ENCODE measurements at places on chromosomes 5 and 9.

DNA sequence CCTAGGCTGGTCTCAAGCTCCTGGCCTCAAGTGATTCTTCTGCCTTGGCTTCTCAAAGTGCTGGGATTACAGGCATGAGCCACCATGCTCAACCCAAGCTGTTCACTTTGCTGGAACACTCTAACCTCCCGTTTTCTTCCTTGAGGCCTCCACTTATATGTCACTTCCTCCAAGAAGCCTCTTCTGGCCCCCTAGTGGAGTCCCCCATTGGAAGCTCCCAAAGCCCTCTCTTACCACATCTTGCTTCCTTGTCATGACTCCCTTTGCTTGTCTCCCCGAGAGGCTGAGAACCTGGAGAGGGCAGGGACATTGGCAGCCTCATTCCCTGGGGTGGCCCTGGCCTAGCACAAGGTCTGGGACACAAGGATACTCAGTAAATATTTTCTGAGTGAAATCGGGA lies 80.8 kb downstream of the PDE6A start:
- no peak for DNase-seq

DNA sequence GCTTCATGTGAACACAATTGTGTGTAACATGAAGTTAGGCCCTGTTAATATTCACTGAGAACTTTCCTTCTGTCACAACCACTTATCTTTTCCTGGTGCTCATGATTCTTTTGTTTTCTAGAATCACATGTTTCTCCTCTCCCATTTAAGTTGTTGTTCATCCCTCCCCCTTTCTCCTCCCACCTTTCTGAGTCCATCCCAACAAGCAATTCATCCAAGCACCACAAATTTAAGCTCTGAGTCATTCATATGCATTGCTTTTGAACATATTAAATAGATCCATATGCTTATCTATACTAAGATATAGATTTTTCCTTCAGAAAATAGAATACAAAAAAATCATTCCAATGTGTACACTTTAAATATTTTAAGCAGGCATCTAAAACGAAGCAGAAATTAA lies 75.2 kb upstream of the NFIB start:
- no peak for DNase-seq

DNA sequence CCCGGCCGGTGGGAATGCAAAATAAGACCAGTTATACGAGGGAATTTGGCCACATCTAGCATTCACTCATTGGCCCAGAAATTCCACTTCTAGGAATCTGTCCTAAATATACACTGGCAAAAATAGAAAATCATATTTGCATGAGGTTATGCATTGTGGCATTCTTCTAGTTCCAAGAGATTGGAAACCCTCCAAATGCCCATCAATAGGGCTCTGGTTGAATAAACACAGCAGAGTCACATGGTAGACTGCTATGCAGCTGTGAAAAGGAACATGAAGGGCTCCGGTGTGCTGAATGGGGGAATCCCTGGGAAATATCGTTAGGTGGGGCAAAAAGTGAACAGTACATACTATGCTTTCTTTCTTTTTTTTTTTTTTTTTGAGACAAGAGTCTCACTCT lies 36.8 kb downstream of the PTGES start:
- no peak for DNase-seq

- DNase-seq: peak; percentile 91
These were observed 283.3 kb upstream of the TUT7 start for GRCh38 chr9:86637515-86637914.

- no peak for DNase-seq
These were observed 468.5 kb downstream of the NFIB start for GRCh38 chr9:13845460-13845859.

GRCh38 chr5:38796742-38797108 lies 49.1 kb upstream of the OSMR start:
- DNase-seq: no peak

DNA sequence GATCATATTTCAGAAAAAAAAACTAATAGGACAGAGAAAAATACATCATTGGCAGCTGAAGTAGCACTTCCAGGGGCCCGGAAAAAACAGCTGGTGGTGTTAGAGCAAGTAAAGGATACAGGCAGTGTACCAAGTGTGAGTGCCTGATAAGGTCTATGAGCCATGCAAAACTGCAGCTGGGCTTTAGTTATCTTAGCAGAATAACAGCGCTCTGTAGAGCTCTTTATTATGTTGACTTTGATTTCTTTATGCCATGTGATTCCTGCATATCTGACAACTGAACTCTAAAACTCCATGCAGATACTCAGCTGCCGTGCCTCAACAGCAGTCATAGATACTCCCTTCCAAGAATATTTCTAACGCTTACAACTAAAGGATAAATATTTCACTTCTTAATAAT lies 119.5 kb downstream of the CAAP1 start:
- DNase-seq: no peak

- no peak for DNase-seq
These were observed 37.3 kb downstream of the STK10 start for GRCh38 chr5:172150514-172151425.

GRCh38 chr5:81334304-81335061 lies 33.1 kb downstream of the ZCCHC9 start:
- no peak for DNase-seq

DNA sequence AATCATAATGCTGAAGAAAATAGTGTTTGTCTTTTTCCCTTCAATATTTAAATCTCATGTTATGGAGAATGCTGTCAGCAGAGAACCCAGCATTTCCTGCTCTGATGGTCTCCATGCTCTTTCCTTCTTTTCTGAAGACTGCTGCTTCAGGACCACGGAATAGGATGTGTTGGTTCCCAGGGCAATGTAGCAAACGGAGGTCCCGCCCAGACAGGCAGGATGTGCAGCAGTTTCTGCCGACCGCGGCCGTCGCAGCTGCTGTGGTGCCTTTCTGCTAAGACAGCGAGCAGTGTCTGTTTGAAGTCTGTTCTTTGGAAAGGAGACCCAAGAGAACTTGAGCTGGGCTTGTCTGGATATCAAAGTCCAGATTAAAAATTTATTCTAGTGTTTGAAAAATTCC lies 654.3 kb downstream of the CCDC171 start:
- DNase-seq: peak; percentile 31

GRCh38 chr9:120856700-120857099 lies 14.0 kb upstream of the PSMD5 start:
- no peak for DNase-seq

DNA sequence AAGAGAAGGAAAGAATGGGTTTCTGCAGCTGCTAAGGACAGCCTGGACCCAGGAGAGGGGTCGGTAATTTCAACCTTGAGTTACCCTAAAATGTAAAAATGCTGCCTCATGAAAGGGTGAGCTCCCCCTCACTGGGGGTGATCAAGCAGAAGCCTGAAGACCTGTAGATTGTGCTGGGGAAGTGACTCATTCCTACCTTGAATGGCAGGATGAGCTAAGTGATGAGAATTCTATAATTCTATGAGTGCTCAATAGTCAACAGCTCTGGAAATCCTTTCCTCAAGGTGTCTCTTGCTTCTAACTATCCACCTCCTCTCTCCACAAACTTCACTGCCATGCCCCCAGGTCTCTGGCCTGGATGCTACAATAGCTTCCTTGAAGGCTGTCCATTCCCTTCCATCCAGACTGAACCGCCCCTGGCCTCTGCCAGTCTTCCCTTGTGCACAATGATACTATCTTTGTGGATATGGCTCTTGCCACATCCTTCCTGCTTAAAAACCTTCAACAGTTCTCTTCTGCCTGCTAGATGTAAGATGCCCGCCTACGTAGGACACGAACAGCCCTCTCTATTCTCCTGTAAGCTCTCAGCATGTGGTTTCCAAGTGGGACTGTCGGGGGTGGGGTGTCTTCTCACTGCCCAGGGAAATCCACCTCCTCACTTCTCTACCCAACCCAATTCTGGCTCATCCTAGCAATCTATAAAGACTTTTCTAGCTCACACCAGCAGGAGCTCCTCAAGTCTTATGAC lies 50.6 kb downstream of the PTPN3 start:
- no peak for DNase-seq

GRCh38 chr5:91214571-91214970 lies 168.5 kb downstream of the ARRDC3 start:
- DNase-seq: no peak

GRCh38 chr5:159050316-159051143 lies 49.2 kb downstream of the EBF1 start:
- peak; percentile 36 for DNase-seq

DNA sequence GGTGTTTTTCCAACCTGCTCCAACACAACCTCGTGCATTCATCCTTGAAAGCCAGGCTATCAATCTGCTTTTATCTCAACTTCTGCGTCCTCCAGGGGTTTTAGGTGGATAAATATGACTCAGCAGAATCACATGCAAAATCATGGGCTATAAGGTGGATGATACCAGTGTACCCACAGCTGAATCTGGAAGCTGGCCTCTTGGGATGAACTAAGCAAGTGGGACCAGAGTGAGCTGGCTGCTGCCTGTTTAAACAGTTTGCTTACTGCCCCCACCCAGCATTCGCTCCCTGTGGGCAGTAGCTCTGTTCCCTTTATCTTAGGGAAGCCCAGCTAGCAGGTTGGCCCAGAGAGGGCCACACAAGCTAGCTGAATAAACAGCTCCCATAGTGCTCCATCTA lies 194.0 kb downstream of the CRB2 start:
- DNase-seq: peak; percentile 61

GRCh38 chr5:154831451-154831850 lies 19.0 kb downstream of the FAXDC2 start:
- DNase-seq: no peak

GRCh38 chr9:75239176-75239575 lies 150.9 kb downstream of the OSTF1 start:
- no peak for DNase-seq

DNA sequence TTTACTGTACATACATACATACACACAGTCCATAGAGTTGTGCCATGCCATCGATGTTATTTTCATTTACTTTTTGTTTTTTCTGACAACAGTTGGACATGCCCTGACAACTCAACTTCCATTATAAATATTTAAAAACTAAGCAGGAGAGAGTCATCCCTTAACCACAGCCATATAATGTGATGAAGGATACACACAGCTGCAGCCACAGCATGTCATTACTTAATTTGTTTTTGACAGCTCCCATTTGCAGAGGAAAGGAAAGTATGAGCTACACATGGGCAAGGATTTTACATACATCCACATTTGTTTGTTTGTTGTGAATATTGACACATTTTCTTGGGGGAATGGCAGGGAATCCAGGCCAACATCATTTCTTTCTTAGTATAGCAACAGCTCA lies 91.5 kb upstream of the TUT7 start:
- DNase-seq: no peak

DNA sequence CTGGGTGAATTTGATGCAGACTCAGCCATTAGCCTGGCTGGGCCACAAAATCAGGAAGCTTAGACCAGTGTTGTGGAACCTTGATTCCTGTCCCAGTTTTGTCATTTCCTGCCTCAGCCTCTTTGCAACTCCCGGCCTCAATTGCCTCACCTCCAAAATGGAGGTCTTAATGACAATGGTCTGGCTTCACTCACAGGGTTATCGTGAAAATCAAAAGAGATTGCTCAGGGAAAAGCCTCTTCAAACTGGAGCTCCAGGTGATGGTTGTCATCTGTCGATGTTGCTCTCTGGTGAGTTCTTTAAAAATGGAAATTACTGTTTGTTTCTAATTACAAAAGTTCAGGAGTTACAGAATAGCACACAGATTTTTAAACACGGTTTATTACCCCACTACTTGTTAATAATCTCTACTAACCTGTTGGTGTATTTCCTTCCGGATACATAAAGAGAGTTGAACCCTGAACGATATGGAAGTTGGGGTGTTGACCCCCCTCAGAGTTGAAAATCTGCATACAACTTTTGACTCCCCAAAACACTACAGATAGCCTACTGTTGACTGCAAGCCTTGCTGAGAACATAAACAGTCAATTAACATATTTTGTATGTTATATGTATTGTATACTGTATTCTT lies 109.9 kb upstream of the CPEB4 start:
- no peak for DNase-seq

- peak; percentile 71 for DNase-seq
These were observed 617.9 kb downstream of the BNC2 start for GRCh38 chr9:16252616-16253015.

DNA sequence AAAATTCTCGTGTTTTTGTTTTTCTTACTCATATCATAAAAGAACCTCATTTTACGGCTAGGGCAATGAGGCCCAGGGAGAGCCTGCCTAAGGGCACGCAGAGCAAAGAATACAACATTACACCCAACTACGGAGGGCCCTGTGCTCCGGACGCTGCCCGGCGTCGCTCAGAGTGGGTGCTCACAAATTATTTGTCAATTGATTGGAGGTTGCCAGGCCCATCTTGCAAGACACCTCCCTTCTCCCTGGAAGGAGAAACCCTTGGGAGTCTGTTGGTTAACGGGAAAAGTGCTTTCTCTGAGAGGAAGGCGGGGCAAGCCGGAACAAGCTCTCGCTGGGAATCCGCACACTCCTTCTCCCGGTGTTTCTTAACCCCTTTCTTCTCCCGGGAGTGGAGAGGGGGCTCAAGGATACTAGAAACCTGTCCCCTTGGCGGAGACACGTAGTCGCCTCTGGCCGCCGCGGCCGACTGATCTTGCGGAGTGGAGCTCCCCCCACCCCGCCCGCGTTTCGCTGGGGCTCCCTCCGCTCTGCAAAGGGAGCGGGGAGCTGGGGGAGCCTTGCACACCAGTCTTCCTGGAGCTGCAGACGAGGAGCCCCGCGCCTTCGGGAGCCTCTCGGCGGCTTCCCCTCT lies 599.3 kb upstream of the SGCD start:
- DNase-seq: peak; percentile 55

DNA sequence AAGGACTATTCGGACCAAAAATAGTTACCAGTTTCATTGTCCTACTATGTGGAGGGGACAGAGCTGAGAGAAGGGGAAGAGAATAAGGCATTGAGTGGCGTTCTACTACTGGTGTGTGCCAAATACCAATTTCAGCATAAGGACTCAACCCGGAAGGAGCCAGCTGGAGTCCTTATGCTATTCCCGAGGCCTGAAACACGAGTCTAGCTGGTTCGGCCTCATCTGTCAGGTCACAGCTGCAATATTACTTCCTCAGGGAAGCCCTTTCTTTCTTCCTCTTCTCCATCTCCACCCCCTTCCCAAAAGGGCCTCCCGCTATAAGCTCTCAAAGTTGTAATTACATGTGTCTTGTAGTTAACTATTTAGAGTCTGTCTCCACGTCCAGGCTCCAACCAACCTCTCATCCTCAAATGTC lies 20.5 kb upstream of the FER start:
- DNase-seq: peak; percentile 18

DNA sequence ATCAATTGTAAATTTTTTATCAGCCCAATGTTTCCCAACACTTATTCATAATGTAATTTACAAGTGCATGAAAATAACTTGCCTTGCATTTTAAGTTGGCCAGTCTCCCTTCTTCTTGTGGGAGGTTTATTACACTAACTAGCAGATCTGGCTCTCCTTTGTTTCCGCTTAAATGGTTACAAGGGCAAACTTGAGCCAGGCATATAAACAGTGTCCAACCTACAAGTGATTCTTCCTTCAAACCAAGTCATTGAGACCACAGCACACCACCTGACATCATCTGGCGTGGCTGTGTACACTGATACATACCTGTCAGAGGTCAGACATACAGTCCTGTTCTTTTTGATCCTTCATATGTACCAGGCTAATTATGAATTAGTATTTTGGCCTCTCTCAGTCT lies 80.1 kb downstream of the ALDH1A1 start:
- no peak for DNase-seq
